ENCODE measurements at places on chromosomes 11 and 22. TPM values are rescaled to one million over a fixed set of nuclear protein-coding genes. Genes with fewer than 3 reads are reported as not detected.

SCN3B gene
- 5.1 TPM for total RNA-seq

SLC25A18 gene
- 14.9 TPM for total RNA-seq

C1QTNF4 gene
- 15.4 TPM for total RNA-seq

CD248 gene
- 6.4 TPM for total RNA-seq

RHOD gene
- 13.9 TPM for total RNA-seq

PARVA gene
- 18.7 TPM for total RNA-seq
